ENCODE measurements at places on chromosomes 2 and 18.

DNA sequence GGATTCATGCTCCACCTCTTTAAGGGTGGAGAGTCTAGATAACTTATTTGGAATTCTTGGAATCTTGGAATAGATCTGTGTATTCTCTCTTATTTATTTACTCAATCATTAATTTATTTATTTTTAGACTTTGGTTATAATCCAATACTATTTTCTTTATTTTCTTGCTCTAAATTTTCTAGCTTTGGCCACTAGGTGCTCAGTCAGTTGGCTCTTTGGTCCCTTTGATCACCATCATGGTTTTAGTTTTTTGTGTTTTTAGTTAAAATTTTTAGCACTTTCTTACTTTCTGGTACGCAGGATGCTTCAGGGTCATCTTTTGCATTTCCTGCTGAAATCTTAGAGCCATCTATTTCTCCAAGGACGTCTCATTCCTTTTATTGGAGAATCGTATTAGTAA is 5.2 kb upstream of the PLEK start:
- peaks cover 21% of the 10 kb centered on the region for H3K4me1 ChIP-seq
- H3K27ac ChIP-seq: no peak overlapping the region
- no peaks in the 10 kb centered on the region for H3K27me3 ChIP-seq
- DNase-seq: no peak

- H3K27ac ChIP-seq: no peak overlapping the region
- no peak overlapping the region for H3K4me3 ChIP-seq
- DNase-seq: no peak
- no peaks in the 10 kb centered on the region for H3K27me3 ChIP-seq
- no peaks in the 10 kb centered on the region for H3K36me3 ChIP-seq
Measured at GRCh38 chr18:8562070-8562469, 47.2 kb upstream of the RAB12 start.

DNA sequence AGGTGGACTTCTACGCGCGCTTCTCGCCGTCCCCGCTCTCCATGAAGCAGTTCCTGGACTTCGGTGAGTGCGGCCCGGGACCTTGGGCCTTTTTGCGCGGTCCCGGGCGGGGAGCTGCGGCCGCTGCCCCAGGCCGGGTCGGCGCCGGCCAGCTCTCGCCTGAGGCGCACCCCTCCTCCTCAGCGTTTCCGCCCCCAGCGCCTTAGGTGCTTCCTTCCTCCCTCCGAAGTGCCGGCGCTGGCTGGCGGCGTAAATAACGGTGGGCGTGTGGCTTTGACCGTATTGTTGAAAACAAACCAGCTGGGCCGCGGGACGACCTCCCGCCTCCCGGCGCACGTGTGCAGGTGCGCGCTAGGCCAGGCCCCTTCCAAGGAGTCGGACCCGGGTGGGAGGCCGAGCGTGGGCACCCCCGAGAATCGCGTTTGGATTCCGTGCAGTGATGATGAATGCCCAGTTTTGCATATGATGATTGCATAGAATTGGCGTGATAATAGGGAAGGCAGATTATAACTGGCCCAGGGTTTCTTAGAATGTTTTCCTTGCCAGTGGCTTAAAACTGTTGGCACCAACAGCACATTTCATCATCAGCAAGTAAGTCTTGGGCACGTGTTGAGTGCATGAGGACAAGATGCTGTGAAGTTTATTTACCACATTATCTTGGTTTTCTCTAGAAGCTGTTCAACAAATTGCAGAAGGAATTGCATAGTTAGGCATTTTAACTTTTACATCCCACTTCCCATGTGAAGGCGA is 569 bp downstream of the PDK1 start:
- no peaks in the 10 kb centered on the region for H3K36me3 ChIP-seq
- peaks cover 42% of the 10 kb centered on the region for H3K4me1 ChIP-seq
- peak; percentile 77 for DNase-seq
- no peaks in the 10 kb centered on the region for H3K27me3 ChIP-seq
- H3K27ac ChIP-seq: peak overlapping the region; percentile 81

- H3K4me1 ChIP-seq: no peaks in the 10 kb centered on the region
- no peak overlapping the region for H3K4me3 ChIP-seq
- no peak overlapping the region for H3K27ac ChIP-seq
- H3K27me3 ChIP-seq: no peaks in the 10 kb centered on the region
- no peak for DNase-seq
- no peaks in the 10 kb centered on the region for H3K36me3 ChIP-seq
Measured at GRCh38 chr2:151053661-151053990, 208.0 kb downstream of the RBM43 start.

GRCh38 chr2:72214429-72215143 is 66.9 kb upstream of the CYP26B1 start:
- H3K4me3 ChIP-seq: no peak overlapping the region
- H3K27ac ChIP-seq: no peak overlapping the region
- no peaks in the 10 kb centered on the region for H3K27me3 ChIP-seq
- no peaks in the 10 kb centered on the region for H3K36me3 ChIP-seq

DNA sequence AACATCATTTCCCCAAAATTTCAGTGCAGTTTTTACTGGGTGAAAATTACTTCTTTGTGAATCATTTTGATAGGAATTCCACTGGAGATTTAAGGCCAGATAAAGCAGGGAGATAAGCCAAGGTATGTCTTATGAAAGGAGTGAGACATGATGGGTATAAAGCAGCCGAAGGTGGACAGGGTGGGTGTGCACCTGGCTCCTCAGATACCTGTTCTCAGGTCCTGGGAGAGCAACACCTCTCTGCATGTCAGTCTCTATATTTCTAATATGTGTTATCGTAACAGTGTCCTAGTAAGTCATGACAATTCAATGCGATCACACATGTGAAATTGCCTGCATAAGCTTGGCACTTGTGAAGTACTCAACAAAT is 768.8 kb downstream of the RNF144A start:
- no peaks in the 10 kb centered on the region for H3K36me3 ChIP-seq
- H3K4me3 ChIP-seq: no peak overlapping the region
- no peak for DNase-seq
- H3K27ac ChIP-seq: no peak overlapping the region
- no peaks in the 10 kb centered on the region for H3K27me3 ChIP-seq

DNA sequence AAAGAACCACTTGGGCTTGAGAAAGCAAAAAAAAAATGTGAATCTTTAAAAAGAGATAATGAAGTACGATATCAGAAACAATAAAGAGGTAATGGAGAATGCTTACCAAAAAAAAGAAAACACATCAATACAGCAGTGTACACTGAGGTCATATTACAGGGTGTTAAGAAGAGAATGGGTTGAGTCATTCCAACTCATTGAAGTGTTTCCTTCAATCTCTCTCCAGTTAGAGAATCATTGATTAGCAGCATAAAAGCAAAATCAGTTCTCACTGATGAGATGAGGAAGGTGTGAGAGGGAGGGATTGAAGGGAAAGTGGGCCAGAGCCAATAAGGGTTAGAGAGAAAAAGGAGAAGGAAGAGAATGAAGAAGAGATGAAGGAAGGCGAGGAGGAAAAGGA is 43.9 kb upstream of the SGPP2 start:
- no peaks in the 10 kb centered on the region for H3K27me3 ChIP-seq
- DNase-seq: no peak
- H3K27ac ChIP-seq: no peak overlapping the region

GRCh38 chr2:47145466-47145865 is 9.6 kb downstream of the STPG4 start:
- no peak for DNase-seq
- H3K27me3 ChIP-seq: no peaks in the 10 kb centered on the region
- H3K4me3 ChIP-seq: no peak overlapping the region
- no peaks in the 10 kb centered on the region for H3K36me3 ChIP-seq
- H3K27ac ChIP-seq: no peak overlapping the region

DNA sequence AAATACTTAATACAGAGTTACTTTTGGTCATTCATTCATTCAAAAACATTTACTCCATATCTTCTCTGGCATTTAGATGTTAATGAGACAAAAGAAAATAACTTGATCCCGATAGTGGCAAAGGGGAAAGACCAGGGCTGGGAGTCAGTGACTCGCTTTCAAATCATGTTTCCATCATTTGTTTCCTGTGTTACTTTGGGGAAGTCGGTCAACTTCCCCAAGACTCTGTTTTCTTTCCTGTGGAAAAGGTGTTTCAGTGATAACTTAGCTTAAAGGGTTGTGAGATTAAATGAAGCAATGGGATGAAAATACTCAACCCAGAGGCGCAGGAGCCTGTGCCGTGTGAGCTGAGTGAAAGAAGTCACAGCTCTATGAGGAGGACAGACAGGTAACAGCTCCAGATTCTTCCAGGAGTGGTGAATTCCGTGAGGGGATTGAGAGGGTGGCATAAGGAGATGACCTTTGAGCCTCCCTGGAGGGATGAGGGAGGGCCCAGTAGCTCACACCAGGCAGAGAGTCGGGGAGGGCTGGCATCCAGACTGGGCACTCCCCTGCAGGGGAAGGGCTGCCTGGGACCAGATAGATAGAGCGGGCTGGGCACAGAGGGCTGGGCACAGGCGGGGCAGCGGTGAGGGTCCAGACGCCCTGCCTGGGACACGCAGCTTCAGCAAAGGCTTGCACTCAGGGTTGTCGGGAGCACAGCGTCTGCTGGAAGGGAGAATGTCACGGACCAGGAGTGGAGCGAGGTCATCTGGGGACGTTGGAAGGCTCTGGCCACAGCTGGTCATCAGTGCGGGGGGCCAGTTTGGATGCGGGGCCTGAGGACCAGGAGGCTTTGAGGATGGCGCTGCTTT is 70.1 kb downstream of the TSHZ1 start:
- no peaks in the 10 kb centered on the region for H3K4me1 ChIP-seq
- no peak overlapping the region for H3K27ac ChIP-seq

DNA sequence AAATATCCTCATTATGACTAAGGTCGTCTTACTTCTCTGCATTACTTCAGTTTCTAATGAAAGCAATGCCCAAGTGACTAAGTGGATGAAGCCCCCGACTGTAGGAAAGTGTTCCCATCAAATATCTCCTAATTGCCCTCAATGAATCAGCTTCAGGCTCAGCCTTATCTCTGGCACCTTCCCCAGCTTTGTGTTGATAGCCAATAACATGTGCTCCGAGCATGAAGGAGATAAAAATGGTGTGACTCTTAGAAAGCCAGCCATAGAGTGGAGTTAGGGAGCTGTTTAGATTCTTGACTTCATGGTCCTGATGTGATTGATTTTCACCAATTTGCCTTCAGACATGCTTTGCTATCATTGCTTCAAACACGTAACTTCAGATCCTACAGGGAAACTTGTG is 339.2 kb upstream of the NRP2 start:
- no peak overlapping the region for H3K4me3 ChIP-seq
- H3K36me3 ChIP-seq: no peaks in the 10 kb centered on the region
- H3K27me3 ChIP-seq: no peaks in the 10 kb centered on the region
- no peak for DNase-seq
- H3K27ac ChIP-seq: no peak overlapping the region

DNA sequence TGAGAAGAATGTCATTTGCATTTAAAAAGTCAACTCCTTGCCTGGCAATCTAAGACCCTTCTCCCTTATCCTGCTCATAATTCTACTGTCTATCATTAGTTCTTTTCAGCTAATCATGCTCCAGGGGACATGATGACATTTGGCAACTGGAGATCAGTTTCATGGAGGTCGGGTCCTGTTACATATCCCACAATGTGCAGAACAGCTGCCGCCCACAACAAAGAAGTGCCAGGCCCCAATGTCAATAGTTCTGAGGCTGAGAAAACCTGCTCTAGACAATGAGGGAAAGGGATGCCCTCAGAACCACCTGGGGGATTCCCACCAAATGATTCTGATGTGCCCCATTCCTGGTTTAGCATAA is 53.4 kb upstream of the IL1RL1 start:
- H3K36me3 ChIP-seq: no peaks in the 10 kb centered on the region
- no peak for DNase-seq
- no peaks in the 10 kb centered on the region for H3K27me3 ChIP-seq
- no peak overlapping the region for H3K27ac ChIP-seq
- no peak overlapping the region for H3K4me3 ChIP-seq

DNA sequence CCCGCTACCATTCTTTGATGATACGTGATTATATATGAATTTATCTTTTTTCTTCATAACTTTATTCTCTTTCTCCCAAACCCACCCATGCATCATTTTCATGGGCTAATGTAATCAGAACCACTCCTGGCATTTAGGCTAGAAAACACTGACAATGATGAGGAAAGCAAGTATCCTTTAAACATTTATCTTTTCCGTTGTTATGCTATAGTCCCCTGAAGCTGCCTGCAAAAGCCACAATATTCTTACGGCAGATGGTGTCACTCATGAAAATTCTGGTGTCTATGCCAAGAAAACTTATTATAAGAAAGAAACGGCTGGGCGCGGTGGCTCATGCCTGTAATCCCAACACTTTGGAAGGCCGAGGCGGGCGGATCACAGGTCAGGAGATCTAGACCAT is 221.8 kb upstream of the CTAGE1 start:
- no peaks in the 10 kb centered on the region for H3K27me3 ChIP-seq
- H3K4me3 ChIP-seq: no peak overlapping the region
- no peak overlapping the region for H3K27ac ChIP-seq
- no peak for DNase-seq
- H3K36me3 ChIP-seq: no peaks in the 10 kb centered on the region

DNA sequence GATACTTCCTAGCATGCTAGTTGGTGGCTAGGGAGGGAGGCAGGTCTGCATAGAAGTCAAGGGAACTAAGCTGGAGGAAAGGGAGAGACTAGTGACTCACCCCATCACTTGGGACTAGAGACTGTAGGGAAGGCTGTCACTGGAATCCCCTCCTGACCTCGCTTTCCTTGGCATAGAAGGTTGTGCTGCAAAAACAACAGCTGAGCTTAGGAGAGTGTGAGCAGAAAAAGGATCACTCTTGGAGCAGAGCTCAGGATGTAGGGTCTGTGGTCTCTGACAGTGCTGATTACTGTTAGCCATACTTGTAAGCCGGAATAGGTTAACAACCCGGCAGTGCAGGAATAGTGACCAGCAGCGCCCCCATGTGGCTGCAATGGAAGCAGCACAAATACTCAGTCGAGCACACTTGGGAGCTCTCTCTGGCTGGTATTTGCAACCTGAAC is 66.9 kb upstream of the SMAD2 start:
- DNase-seq: no peak
- H3K4me1 ChIP-seq: no peaks in the 10 kb centered on the region
- H3K4me3 ChIP-seq: no peak overlapping the region
- H3K27me3 ChIP-seq: no peaks in the 10 kb centered on the region
- no peaks in the 10 kb centered on the region for H3K36me3 ChIP-seq

GRCh38 chr2:198042189-198042588 is 237.8 kb downstream of the PLCL1 start:
- H3K4me1 ChIP-seq: peaks cover 33% of the 10 kb centered on the region
- H3K27me3 ChIP-seq: no peaks in the 10 kb centered on the region
- DNase-seq: no peak
- no peak overlapping the region for H3K27ac ChIP-seq
- H3K4me3 ChIP-seq: no peak overlapping the region

GRCh38 chr2:96150791-96151594 is 5.8 kb upstream of the DUSP2 start:
- no peaks in the 10 kb centered on the region for H3K27me3 ChIP-seq
- H3K36me3 ChIP-seq: no peaks in the 10 kb centered on the region
- no peak overlapping the region for H3K4me3 ChIP-seq

Measured in CD8-positive, alpha-beta memory T cell (primary cell).